ENCODE measurements at places on chromosomes 16 and 17. TPM values are rescaled to one million over a fixed set of nuclear protein-coding genes. Genes with fewer than 3 reads are reported as not detected.

SOX9 gene
- total RNA-seq = not detected

DNA sequence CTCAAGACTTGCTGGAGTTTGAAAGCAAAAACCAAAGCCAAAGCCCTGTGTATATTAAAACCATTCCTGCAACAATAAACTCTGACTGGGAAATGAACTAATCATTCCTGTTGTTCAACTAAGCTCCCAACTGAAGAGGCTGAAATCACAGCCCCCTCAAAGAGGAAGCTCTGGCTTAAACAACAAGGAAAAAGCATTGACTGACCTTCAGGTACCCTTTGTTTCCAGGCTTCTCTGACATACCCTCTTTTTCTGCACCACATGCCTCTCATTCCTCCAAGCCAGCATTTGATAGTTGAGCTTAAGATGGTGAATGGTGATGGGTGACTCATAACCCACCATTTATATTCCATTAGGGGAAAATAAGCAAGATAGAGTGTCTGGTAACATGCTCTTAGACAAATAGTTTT lies 470.9 kb upstream of the SOX9 start:
- no peak overlapping the region for H3K27ac ChIP-seq
- H3K4me1 ChIP-seq = no peaks in the 10 kb centered on the region
- no peak for DNase-seq
- H3K36me3 ChIP-seq = no peaks in the 10 kb centered on the region
- no peak overlapping the region for H3K4me3 ChIP-seq
- H3K27me3 ChIP-seq = no peaks in the 10 kb centered on the region

GRCh38 chr17:62998166-62998565 lies 32.1 kb downstream of the TANC2 start:
- H3K36me3 ChIP-seq = peaks cover 3% of the 10 kb centered on the region
- DNase-seq = no peak
- no peak overlapping the region for H3K27ac ChIP-seq
- peaks cover 12% of the 10 kb centered on the region for H3K4me1 ChIP-seq

TNFRSF17 gene
- total RNA-seq = not detected
